Heart left ventricle (tissue), 16 donors: ENCODE measurements at places on chromosomes 4 and X. TPM values are rescaled to one million over a fixed set of nuclear protein-coding genes. Genes with fewer than 3 reads are reported as not detected.

DNA sequence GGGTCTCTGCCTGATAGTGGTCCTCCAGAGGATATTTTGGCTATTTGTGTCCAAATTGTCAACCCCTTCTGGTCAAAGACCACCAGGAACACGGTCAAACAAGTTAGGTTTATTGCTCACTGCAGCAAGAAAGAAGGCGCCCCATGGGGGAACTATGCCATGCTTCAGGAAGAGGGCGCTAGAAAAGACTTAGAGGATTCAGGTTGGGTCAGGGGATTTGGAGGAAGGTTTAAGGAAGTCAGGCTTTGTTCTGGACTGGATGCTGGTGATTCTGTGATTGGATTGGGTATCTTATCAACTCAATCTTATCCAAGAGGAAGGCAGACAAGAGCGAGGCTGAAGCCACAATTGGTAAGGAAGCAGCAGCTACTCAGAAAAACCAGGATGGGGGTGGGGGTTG is 14.3 kb upstream of the ELF4 start:
- no peak for DNase-seq

- no peak for DNase-seq
Observed at GRCh38 chr4:147052361-147052760, 106.7 kb upstream of the TTC29 start.

GRCh38 chrX:143017272-143017671 is 8.5 kb upstream of the SPANXN4 start:
- no peak for DNase-seq

DNA sequence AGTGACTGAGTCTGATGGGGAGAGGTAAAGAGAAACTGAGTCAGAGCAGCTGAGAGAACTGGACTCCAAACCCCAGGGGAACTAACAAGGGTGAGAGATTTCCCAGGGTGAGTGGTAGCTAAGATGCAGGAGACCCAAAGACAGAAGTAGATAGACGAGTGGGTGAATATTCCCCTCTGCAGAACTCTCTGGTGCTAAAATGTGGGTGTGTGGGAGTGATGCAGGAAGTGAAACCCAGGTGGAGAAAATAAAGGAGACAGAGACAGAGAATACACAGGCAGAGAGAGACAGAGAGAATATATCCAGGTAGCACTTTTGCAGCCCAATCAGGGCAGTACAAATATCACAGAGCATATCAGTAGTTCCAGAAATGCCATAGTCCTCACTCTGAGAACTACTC is 212.5 kb upstream of the ZIC3 start:
- DNase-seq: no peak

DNA sequence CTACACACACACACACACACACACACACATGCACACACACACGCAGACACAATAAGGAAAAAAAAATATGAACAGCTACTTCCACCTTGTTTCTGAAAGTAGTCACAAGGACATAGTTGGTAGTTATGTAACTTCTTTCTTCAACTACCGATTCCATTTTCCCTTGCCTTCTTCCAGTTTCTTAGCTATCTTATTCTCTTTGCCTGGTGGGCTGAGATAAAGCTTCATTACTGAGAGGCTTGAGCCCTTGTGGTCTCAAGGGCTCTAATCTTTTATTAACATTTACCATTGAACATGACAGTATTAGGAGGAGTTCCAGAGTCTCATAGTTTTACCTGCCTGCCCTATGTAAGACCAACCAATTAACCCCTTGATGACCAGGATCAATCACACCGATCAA is 8.9 kb upstream of the SMIM10 start:
- no peak for DNase-seq

- DNase-seq: no peak
Observed at GRCh38 chr4:167383291-167383690, 149.0 kb upstream of the SPOCK3 start.

DNA sequence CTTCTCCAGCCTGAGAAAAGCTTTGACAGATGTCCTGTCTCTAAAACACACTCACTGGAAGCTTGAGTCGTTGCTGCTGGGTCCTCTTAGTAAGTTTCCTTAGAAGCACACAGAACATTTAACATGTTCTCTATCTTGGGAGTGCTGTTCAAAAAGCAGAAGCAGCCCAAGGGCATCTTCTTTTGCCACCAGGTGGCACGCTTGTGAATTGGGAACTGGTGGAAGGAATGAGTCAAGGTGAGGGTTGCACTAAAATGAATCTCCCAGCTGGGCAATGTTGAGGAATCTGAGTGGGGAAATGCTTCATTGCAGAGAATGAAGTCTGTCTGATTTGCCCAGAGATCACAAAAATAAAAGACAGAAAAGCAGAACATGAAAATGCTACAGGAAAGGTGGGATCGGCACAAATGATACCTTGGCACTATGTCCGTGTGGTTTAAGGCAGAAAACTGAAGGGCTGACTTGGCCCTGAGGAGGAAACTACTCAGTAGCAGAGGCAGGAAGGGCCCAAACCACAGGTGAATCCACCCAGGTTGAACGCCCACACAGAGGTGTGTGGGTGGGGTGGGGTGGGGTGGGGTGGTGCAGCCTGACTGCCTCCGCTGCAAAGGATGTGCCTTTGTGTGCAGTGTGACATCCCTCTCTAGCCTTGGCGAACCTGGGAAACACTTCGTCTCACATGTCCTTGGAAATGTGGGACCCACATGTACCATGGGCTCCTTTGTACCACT is 26.0 kb downstream of the KIT start:
- DNase-seq: no peak

- no peak for DNase-seq
Observed at GRCh38 chrX:151702026-151702714, 6.9 kb downstream of the PRRG3 start.

DNA sequence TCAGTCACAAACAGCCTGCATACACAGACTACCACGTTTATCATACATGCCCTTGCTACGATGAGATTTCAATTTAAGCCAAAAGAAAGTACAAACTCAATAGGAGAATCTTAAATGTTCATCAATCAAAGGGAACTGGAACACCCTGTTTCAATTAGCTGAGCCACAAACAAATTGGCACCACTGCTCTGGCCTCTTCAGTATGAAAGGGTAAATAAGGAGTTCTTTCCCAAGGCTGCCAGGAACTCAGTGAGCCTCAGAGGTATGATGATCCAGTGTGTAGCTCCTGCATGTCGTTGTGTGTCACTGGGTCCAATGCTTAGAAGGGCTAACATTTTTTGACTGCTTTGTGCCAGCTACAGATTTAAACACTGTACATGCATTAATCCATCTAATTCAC is 5.4 kb downstream of the RNF150 start:
- peak; percentile 38 for DNase-seq

- no peak for DNase-seq
Observed at GRCh38 chr4:69782651-69783310, 22.4 kb upstream of the SULT1B1 start.

- DNase-seq: no peak
Observed at GRCh38 chrX:129940721-129941120, 34.8 kb downstream of the UTP14A start.

- no peak for DNase-seq
Observed at GRCh38 chr4:69689599-69689998, 36.6 kb upstream of the UGT2A1 start.

DNA sequence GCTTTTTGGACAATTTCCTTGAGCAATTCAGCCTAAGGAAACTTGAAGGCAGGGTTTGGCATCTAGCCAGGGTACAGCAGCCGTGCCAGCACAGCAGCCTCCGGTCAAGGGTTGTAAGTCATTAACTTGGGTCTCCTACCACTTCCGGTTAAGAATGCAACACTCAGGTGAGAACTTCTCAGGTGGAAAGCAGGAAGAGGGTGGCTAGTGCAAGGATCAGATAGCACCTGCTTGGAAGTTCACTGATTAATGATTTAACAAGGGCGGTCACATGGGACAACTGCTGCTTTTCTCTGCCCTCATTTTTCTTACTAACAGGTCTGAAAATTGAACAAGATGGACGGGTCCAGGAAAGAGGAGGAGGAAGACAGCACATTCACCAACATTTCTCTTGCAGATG is 30.1 kb upstream of the SCOC start:
- DNase-seq: no peak

DNA sequence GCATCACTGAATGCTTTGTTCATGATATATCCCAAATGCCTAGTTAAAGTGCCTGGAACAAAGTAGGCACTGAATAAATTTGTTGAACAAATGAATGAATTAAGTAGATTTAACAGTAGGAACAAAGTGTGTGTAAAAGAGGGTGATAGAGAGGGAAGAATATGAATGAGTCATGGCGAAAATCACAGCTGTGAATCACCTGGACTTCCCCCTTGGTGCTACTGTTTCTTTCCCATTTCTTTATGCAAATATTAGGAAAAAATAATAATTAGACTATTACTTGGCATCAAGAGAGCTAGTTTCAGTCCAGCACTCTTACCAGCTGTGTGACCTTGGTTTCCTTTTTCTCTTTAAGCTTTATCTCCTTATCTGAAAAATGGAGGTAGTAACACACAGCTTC is 9.2 kb downstream of the SPIN3 start:
- DNase-seq: no peak

DNA sequence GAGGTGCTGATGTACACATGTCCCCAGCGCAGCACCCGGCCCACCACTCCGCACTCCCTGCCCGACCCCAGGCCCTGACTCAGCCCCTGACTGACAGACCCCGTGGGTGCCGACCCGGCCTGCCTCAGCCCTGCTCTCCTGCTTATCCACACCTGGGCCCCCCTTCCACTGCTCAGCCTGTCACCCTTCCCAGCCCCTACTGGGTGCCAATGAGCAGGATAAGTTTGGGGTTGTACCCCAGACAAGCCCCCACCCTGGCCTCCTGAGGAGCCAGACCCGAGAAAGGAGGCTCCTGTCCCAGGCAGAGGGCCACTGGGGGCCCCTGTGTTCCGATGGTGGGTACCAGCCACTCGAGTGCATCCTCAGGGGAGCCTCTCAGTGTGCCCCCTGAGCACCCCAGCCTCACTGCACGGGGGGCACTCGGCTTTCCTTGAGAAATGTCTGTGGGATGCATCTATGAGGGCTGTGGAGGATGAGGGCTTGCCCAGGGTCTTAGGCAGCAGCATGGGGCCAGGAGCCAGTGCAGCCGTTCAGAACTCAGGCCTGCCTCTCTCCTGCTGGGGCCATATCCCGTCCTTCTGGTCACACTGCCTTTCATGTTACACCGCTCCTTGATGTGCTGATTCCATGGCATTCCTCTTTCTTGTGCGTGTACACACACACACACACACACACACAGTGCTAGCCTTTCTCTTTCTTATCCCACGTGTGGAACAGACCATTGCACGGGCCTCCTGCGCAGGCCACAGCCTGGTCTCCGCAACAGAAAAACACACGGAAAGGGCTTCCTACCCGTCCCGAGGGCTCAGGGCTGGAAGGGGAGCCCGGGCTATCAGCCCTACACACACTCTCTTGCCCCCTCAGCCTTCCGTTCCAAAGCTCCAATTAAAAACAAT is 220.1 kb upstream of the PSAPL1 start:
- no peak for DNase-seq

DNA sequence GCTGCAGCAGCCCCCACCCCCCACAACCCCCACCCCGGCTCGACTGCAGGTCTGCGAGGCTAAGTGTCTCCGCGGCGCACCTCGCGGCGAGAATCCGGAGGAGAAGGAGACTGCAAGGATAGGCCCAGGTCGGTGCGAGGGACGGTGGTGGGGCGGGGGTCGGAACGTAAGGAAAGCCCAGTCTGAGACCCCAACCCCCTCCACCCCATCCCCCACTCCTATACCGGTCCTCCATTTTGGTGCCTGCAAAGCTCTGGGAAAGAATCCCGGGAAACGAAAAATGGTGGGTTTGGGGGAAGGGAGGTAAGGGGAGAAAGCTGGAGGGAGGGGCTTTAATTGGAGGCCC is 614 bp downstream of the BEX3 start:
- DNase-seq: no peak

DNA sequence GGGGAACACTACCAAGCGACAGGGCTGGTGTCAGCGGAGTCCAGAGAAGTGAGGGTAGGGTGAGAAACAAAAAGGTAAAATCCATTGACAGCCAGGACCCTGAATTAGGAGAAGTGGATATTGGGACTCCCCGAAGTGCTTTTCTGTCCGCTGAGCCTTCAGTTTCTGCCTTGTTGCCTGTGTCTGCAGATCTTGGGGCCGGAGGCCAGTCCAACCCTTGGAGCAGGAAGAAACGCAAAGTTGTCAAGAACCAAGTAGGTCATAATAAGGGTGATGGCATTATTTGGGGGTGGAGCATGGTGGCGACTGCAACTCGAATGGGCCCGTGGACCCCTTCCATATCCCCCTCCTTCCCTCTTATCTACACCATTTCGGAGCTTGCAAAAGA is 1.0 kb downstream of the ARMCX1 start:
- DNase-seq: no peak

AMBN gene
- not detected for total RNA-seq

SUPT20HL2 gene
- total RNA-seq: not detected

DDX53 gene
- total RNA-seq: not detected

RPS6KA3 gene
- total RNA-seq: 29.0 TPM

TMPRSS11F gene
- total RNA-seq: not detected

RIPPLY1 gene
- total RNA-seq: not detected

CLCN4 gene
- 34.6 TPM for total RNA-seq

MAGEA10 gene
- total RNA-seq: not detected
